ENCODE measurements at places on chromosomes 1 and 21.

DNA sequence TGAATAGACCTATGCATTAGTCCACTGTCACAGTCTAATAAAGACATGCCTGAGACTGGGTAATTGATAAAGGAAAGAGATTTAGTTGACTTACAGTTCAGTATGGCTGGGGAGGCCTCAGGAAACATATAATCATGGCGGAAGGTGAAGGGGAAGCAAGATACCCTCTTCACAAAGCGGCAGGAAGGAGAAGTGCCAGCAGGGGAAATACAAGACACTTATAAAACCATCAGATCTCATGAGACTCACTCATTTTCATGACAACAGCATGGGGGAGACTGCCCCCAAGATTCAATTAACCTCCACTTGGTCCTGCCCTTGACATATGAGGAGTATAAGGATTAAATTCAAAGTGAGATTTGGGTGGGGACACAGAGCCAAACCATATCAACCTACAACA is 59.4 kb downstream of the CAPN9 start:
- ATAC-seq = no peak

DNA sequence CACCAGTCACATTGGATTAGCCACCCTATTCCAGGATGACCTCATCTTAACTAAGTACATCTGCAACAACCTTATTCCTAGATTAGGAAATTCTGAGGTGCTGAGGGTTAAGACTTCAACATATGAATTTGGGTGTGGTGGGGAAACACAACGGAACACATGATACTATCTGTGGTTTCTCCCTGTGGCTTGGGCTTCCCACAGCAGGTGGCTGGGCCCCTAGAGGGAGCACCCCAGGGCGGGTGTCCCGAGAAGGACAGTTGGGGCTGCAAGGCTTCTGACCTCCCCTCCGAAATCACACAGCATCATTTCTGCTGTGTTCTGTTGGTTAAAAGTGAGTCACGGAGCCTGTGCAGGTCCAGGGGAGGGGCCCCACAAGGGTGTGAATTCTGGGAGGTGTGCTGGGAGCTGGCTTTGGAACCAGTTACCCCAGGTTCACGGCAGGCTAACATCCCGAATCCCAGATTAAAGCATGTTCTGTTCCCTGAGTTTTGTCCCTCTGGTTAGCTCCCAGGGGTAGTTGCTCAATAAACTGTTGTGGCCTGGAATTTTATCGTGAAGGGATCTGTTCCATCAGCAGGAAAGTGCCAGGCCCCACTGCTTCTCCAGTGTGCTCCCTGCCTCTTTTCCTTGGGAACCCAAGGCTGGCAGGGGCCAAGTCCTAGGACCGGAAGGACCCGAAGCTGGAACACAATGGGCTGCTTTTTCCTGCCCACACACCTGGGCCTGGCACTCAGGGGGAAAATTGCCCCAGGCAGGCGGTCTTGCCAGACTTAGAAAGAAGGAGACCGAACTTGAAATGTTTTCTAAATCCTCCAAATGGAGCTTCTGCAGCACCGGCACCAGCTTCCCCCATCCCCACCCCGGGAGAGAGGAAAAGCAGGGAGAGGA is 154.0 kb upstream of the WNT4 start:
- no peak for ATAC-seq

- ATAC-seq = no peak
Observed at GRCh38 chr1:40047276-40047675, 6.7 kb downstream of the CAP1 start.

DNA sequence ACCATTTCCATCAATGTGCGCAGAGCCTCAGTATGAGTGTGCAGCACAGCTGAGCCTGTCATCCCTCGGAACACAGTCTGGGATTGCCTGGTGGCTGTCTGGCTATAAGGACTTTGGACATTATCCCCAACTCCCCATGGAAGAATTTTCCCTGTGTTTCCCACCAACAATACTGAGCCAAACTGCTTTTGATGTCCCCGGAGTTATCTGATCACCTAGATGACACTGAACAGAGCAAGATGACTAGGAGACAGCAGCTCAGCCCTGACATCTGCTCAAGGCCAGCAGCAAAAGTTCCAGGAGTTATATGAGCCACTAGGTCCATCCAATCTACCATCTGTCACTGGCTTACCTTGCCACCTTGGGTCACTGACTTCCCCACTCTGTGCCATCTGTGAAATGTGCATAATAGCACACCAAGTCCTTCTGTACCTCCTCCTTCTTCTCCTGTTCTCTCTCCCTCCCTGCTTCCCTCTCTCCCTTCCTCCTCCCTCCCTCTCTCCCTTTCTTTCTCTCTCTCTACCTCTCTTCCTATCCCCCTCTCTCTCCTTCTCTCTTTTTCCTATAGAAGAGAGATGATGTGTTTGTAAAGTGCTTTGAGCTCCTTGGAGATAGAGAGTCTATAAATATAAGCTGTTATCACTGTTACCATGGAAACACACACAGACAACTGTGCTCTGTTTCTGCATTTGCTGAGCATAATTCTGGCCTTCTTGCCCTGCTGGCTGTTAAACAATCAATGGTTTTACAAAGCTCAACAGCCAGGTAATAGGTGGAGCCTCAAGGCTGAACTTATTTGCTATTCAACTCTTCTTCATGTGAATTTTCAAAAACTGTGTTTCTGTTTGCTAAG is 19.7 kb upstream of the ATP1B1 start:
- no peak for ATAC-seq

DNA sequence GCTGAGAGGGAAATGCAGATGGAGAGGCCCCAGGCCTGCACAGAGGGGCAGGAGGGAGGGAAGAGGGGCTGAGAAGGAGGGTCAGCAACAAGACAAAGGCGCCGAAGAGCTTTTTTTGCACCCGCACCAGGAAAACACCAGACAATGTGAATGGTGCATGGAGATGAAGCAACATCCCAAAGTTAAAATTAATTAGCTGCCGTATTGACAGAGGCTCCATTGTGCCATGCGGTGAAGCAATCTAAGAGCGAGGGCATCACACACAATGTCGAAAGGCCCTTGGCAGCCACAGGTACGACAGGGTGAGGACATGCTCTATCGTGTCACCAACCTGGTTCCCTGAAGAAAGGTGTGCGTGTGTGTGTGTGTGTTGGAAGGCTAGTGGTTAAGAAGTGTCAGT is 41.2 kb downstream of the SSBP3 start:
- ATAC-seq = no peak

GRCh38 chr1:12138196-12139168 is 28.3 kb upstream of the TNFRSF1B start:
- ATAC-seq = no peak

DNA sequence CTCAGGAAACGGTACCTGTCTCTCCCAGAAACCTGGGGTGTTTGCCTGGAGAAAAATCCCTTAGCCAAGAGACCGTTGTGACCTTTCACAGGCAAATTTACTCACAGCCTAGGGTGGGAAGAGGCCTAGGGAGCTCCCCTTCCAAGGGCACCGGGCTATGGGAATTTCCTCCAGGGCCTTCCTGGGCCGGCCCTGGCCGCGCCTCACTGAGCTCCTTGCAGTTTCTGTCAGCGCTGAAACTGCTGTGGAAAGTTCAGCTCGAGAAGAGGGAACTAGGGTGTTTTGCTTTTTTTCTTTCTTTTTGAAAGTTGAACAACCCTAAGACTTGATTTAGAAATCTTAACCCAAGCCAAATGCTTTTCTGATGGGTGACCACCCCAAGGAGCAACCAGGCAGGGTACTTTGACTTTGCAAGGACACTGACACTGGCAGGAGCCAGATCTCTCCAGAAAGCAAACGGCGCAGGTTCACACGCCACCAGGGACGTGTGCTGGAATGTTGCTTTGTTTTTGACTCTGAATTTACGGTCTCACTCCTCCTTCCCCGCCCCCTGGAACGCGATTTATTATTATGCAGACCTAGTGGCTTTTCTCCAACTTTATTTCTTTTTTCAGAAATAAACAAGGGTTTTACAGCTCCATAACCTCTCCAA is 229.6 kb upstream of the JUN start:
- ATAC-seq = peak; percentile 79

- no peak for ATAC-seq
Observed at GRCh38 chr21:37606549-37606948, 240.0 kb downstream of the DYRK1A start.

GRCh38 chr1:55572878-55573734 is 357.9 kb upstream of the USP24 start:
- ATAC-seq = no peak

DNA sequence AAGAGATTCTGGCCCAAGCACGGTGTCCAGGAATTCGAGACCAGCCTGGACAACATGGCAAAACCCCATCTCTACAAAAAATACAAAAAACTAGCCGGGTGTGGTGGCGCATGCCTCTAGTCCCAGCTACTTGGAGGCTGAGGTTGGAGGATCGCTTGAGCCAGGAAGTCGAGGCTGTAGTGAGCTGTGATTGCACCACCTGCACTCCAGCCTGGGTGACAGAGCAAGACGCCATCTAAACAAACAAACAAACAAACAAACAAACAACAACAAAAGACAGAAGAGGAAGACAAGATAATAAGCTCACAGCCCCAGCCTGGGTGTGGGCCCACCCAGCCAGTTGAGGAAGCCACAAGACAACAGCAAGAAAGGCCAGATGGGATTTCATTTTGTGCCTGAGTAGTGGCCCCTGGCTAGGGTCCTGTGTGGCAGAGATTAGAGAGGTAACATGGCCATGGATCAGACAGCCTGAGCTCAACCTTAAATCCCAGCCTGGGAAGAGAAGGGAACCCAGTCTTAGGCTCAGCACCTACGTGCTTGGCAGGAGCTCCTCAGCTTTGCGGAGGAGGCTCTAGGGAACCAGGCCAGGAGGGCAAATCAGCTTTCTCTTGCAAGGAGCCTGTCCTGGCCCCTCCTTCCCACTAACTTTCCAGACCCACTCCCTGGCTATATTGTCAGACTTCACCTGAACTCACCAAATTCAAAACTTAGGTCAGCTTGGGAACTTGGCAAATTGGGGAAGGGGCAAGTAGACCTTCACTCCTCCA is 4.9 kb upstream of the BEST4 start:
- ATAC-seq = no peak

GRCh38 chr1:247639381-247639981 is 34.1 kb downstream of the OR2G3 start:
- peak; percentile 34 for ATAC-seq

DNA sequence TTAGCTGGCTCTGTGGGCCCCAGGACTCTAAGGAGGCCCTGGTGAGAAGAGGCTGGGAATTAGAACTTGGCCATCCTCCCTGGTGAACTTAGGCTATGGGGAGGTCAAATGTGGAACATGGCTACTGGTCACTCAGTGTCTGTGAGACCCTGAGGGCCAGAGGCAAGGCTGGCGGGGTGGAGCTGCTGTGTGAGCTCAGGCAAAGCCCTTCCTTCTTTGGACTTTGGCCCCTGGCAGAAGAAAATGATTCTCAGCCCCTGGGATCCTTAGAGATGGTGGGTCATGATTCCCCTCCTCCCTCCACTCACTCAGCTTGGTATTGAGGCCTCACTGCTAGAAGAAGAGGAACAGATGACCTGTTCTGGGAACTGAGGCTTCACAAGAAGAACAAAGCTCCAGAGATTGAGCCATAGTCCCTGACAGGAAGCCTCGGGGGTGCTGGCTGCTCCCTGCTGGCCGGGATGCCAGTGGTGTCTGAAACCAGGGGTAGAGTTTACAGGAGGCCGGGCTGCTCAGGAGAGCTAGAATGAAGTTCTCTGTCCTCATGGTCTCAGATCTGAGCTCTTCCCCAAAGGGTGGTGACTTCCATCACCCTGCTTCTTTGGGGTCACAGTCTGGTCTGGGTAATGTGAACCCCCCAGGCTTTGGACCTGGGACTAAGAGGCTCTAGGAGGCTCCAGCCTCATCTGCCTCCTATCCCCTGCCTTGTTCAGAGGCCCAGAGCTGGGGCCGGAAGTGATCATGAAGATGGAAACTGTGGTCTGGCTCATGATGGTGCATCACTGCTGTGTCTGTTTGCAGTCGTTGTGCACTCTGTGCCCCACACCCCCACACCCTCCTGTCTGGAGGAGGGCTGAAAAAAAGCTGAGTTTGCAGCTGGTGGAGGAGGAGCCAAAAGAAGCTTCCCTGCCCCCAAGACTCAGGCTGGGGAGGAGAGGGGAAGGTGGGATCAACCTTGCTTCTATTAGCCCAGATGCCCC is 905 bp downstream of the BTBD19 start:
- ATAC-seq = peak; percentile 71

GRCh38 chr1:25699500-25700143 is 83.0 kb downstream of the MAN1C1 start:
- ATAC-seq = no peak

DNA sequence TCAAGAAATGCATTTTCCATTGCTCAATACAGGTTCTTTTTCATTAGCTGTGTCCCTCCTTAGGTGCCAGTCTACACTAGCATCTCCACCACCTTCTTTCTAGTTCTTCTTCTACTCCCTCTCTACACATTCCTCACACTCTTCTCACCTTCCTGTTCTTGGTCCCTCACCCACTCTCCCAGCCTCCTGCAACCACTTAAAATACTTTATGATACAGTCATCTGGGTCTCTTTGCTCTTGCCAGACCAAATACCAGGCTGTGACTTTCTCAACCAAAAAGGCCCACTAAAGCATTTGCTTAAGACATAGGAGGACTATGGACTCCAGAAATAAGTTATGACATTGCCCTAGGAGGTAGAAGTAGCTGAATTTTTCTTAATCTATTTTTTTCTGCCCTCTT is 35.1 kb downstream of the PIGM start:
- ATAC-seq = no peak

DNA sequence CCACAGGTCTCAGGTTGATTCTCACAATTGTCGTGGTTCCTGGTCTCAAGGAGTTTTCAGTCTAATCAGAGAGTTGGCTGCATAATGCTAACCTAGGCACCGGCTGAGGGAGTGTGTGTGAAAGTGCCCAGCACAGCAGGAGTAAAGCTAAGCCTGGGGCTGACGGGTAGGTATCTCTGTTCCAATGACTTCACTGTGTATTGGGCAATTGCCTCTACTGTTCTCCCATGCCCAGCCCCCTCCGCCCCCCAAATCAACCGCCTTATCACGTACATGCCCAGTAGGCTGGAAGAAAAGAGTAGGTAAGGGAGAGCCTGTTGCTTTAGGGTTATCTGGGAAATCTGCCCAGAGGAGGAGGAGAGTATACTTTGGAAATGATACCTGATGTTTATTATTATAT is 54.7 kb downstream of the MRPS6 start:
- ATAC-seq = no peak

DNA sequence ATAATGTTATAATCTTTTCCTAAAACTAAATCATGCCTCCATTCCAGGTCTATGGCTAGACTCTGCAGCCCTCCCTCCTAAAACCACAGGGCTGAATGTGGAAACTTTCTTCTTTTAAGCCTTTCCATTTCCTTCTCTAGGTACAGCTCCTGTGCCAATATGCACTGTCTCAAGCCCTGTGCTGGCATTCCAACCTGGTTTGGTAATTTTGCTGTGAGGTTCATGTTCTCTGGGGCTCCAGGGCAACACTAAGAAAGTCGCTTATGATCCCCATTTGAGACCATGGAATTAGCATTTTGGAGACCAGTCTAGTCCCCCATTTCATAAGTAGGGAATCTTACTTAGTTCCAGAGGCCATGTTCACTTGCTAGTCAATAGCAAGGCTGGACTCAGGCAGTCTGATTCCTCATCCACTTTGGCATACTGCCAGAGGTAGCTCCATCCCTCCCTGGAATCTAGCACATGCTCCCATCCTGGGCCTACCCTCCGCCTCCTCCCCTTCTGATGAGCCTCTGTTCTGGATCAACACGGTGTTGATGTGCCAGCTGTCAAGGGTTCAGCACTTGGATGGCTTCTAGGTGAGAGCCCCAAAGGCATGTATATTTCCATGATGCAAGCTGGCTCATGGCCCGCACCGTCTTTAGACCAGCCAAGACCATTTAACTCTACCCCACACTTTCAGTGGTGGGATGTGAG is 36.5 kb downstream of the ZMYND12 start:
- ATAC-seq = no peak
